Activated T-helper 1 cell treated with anti-CD3 and anti-CD28 coated beads, Interleukin-2, amount 50 U/mL, for 16 hours (primary cell): ENCODE measurements at places on chromosomes 1 and 21.

DNA sequence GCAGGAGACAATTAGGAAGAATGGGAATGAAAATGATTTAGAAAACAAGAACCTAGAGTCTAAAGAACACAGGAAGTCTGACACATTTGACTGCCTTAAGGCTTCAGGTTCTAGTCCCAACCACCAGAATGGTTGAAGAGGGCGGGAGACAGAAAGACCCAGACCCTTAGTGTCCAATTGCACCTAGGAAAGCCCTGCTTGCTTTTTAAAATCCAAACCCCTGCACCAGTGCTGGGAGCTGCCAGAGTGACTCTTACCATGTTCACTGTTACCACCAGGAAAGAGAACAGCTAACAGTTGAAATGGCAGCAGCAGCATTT lies 265 bp downstream of the CD1B start:
- DNase-seq = no peak

- DNase-seq = no peak
Observed at GRCh38 chr1:197806718-197807117, 31.4 kb upstream of the DENND1B start.

GRCh38 chr21:38376235-38376634 lies 119.4 kb downstream of the KCNJ15 start:
- no peak for DNase-seq

GRCh38 chr1:61337981-61338848 lies 255.9 kb downstream of the NFIA start:
- DNase-seq = no peak
